ENCODE measurements at places on chromosomes 13 and 19.

DNA sequence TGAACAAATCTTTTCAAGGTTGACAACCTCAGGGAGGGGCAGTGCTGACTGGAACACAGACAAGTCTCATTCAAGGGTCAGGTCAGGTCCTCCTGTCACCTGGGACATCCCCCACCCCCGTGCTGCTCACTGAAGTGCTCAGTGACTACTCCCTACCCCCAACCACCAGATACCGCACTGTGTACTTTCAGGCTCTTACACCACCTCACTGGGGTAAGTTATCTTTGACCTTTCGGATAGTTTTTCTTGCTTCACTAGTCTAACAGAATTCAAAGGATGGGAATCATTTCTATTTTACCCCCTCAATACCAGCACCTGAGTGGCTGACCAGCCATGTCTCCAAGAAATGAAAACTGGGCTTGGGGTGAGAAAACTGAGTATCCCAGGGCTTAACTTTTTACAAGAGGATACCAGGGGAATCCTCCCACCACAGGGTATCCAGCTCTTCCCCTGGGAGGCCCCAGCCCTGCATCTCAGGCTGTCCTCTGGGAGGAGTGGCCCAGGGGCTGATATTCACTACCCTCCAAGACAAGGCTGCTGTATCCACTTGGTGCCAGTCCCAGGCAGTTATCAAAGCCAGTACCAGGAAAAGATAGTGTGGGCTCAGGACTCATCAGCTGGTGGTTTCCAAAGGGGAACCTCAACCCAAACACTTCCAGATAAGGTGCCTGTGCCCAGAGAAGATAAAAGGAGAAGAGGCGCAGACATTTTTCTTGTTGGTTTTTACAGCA lies 2.1 kb downstream of the ZNF563 start:
- no peak for DNase-seq

GRCh38 chr19:33798681-33799111 lies 2.0 kb downstream of the KCTD15 start:
- DNase-seq: no peak

- no peak for DNase-seq
These were observed 112.5 kb downstream of the DACH1 start for GRCh38 chr13:71754407-71754974.

GRCh38 chr13:20566468-20566897 lies 474 bp upstream of the IFT88 start:
- DNase-seq: no peak

- DNase-seq: peak; percentile 89
These were observed 50.6 kb downstream of the DPF1 start for GRCh38 chr19:38173291-38174041.

DNA sequence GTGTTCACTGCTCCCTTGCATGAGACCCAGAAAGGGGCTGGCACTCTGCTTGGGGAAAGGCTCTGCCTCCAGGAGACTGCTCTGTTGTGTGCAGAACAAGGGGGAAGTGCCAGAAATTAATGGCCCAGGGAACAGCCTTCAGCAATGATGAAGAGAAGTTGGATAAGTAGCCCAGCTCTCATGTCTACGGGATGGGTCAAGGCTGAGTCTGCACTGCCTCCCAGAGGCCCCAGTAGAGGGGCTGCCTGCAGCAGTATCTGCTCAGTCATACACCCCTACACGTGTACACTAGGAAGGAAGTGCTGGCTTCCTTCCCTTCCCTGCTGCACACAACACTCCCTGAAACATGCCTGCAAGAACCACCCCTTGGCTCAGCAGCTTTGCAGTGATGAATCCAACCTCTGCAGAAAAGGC lies 54.6 kb upstream of the URI1 start:
- no peak for DNase-seq

GRCh38 chr13:112443995-112444311 lies 67.8 kb downstream of the SPACA7 start:
- peak; percentile 91 for DNase-seq

- DNase-seq: no peak
These were observed 3.0 kb downstream of the ZC3H4 start for GRCh38 chr19:47110521-47111005.

DNA sequence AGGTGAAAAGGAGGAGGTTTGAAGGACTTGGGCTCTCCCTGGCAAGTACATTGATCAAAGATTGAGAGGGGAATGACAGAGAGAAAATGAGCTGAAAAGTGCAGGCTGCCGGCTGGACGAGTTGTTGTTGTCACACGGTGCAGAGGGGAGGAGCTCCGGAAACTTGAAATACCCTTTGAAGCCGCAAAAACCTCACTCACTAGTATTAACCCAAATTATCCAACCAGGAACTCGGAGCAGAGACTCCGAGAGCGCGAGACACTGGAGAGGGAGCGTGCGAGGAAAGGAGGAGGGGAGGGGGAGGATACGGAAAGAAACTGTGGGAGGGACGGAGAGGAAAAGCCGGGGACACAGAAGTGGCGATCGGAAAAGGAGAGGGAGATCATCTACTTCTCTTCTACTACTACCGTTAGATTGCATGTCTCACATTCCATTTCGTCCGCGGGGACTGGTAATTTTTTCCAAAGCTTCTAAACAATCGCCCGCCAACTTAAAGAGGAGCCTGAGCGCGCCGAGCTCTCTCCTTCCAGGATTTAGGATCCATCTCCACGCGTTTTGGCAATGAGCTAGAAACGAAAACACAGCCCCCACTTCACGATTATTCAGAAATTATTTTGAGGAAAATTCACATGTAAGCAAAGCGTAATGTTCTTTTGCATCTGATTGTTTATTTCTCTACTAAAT lies at the start of gene DACH1:
Gene DACH1 (minus strand): TSS at position 74 of the 684 bp plus-strand sequence.
- DNase-seq: no peak
